ACHN (cell line): ENCODE measurements at places on chromosomes 1 and 21.

- DNase-seq: peak; percentile 14
These were observed 88.5 kb downstream of the BEND5 start for GRCh38 chr1:48688102-48688760.

DNA sequence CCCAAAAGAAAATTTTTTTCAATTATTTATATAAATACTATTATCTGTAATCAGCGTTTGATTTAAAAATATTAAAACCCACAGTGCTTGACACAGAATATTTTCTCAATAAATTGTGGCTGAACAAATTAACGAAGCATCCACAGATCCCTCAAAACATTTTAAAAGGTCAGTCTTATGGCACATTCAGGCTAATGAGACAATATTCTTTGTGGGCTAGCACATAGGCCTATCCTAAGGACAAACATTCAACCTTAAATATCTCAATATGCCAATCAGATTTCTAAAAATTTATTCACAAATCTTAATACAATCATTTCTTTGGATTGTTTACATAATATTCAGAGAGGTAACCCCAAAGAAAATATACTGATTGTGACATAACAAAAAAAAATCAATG, 8.1 kb downstream of the PTGS2 start:
- no peak for DNase-seq

DNA sequence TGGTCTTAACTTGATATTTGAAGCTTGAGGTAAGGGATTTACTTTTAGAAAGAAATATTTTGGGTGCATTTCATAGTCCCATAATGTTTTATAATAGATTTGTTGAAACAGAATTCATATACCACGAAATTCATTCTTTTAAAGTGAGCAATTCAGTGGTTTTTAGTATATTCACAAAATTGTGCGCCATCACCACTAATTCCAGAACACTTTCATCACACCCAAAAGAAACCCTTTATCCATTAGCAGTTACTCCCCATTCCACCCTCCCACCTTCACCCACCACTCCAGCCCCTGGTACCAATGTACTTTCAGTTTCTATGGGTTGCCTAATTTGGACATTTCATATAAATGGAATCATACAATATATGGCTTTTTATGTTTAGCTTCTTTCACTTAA, 38.9 kb upstream of the DMRTB1 start:
- no peak for DNase-seq

DNA sequence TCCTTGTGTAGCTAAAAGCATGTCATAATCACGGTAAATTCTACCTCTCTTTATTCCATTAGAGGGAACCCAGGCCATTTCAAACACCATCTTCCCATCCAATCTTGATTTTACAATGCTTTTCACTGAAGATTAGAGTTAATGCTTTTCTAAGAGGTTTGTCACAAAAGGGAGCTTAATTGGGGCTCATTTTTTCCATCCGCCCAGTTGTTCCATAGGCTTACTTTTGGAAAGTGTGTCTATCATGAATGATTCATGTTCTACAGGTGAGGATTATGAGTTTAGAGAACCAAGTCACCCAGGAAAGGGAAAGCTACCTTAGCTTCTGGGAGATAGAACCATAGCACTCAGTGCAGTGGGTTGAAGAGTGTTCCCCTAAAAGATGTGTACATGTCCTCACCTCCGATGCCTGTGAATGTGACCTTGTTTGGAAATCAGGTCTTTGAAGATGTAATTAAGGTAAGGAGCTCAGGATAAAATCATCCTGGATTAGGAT, 286.9 kb upstream of the RUNX1 start:
- no peak for DNase-seq
